HCT116 (cell line): ENCODE measurements at places on chromosomes 11 and 22. TPM values are rescaled to one million over a fixed set of nuclear protein-coding genes. Genes with fewer than 3 reads are reported as not detected.

Gene CDC42EP2
- 15.4 TPM for total RNA-seq

Gene SPDYC
- total RNA-seq: 1.2 TPM

DNA sequence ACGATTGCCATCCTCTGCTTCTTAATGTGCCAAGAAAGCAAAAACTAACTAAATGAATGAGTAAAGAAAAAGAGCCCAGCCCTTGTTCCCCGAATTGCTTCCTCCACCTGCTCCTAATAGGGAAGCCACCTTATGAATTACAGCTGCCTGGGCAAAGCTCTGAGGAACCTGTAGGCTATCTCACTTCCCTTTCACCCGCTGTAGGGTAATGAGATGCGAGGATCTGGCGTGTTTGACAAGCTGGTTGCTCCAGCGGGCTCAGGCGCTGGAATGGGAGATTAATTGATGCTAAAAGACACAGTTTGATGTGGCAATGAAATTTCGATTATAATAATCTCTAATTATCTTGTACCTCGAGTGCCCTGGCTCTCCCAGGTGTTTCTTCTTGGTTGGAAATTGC, 256.4 kb downstream of the NTM start:
- H3K27me3 ChIP-seq: no peaks in the 10 kb centered on the region
- H3K4me1 ChIP-seq: no peaks in the 10 kb centered on the region
- H3K4me3 ChIP-seq: no peak overlapping the region
- no peaks in the 10 kb centered on the region for H3K36me3 ChIP-seq
- no peak for DNase-seq
- H3K27ac ChIP-seq: no peak overlapping the region

Gene KRTAP5-10
- total RNA-seq: 0.20 TPM

- no peak for DNase-seq
- no peaks in the 10 kb centered on the region for H3K36me3 ChIP-seq
- H3K27ac ChIP-seq: no peak overlapping the region
- H3K27me3 ChIP-seq: peaks cover 56% of the 10 kb centered on the region
- H3K4me3 ChIP-seq: no peak overlapping the region
- H3K4me1 ChIP-seq: peaks cover 5% of the 10 kb centered on the region
These were observed 116.6 kb upstream of the NARS2 start for GRCh38 chr11:78691215-78691614.

DNA sequence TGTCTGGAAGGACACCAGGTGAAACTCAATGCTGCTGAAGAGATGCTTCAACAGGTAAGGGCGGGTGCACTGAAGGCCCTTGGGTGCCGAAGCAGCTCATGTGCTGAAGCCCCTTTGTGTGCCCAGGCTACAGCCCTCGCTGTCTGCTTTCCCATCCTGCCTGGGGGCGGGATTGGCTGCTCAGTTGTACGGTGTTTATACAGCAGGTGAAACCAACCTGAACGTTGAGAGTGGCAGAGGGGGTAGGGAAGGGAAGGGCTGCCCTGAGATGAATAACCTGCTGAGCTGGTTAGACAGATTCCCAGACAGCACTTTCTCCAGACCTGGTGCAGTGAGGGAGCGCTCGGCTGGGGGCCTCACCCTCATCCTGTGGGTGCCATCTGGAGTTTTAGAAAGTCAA, 75.7 kb downstream of the CYB5R2 start:
- DNase-seq: no peak
- no peak overlapping the region for H3K4me3 ChIP-seq
- no peak overlapping the region for H3K27ac ChIP-seq
- H3K36me3 ChIP-seq: no peaks in the 10 kb centered on the region
- peaks cover 4% of the 10 kb centered on the region; the same call in 1 of the 2 replicates for H3K4me1 ChIP-seq

DNA sequence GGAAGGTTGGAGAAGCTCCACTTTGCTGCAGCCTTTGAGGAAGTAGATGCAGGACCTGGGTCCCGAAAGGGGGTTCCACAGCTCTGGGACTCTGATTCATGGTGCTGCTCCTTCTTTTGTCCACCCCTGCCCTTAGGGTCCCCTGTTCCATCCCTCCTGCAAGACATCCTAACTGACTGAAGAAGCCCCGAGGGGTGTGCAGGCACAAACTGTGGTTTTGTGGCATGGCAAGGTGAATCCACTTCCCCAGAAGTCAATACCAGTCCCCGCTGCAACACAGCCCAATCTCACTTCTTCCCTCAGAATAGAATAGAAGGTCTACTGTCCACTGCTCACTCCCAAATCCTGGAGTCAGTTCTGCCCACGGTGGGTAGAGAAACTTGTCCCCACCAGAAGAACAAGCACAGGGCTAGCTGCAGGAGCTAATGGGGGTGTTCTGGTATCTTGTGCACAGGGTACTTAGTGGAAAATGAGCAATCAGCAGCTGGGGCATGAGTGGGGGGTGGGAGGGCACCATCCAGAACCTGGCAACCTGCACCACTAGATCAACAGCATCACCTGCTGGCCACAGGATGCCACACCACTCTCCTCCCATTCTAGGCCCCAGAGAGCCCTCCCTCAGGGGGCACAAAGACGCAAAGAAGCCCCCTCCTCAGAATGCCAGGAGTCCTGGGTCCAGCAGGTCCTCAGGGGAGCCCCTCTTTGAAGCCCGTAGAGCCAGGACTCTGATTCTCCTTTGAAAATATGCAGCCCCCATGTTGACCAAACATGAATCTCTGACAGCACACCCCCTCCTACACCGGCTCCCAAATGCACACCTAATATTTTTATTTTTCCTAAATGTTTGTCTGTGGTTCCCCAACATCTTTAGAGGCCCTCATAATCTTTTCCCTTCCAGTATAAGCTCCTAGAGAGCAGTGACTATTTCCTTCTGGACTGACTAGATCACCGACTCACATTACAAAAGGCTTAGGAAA, 14.1 kb downstream of the SPATA19 start:
- peaks cover 6% of the 10 kb centered on the region; the same call in 1 of the 2 replicates for H3K4me1 ChIP-seq
- peaks cover 8% of the 10 kb centered on the region; the same call in 1 of the 2 replicates for H3K27me3 ChIP-seq
- H3K4me3 ChIP-seq: no peak overlapping the region
- no peak for DNase-seq
- H3K36me3 ChIP-seq: no peaks in the 10 kb centered on the region

Gene EHF
- total RNA-seq: 51.5 TPM

Gene TPCN2
- 15.2 TPM for total RNA-seq

Gene SNX19
- 25.2 TPM for total RNA-seq
